ENCODE measurements at places on chromosomes 3 and 15. TPM values are rescaled to one million over a fixed set of nuclear protein-coding genes. Genes with fewer than 3 reads are reported as not detected.

- no peak for DNase-seq
Measured at GRCh38 chr3:99545941-99546580, 92.3 kb upstream of the COL8A1 start.

- DNase-seq, result no peak
Measured at GRCh38 chr3:32454111-32454510, 48.5 kb downstream of the CMTM6 start.

The PRTG gene
- 3.6 TPM for total RNA-seq

The FHIT gene
- 7.1 TPM for total RNA-seq

The DUOX1 gene
- total RNA-seq, result 2.1 TPM

GRCh38 chr15:88580532-88580931 lies 34.1 kb upstream of the DET1 start:
- no peak for DNase-seq

DNA sequence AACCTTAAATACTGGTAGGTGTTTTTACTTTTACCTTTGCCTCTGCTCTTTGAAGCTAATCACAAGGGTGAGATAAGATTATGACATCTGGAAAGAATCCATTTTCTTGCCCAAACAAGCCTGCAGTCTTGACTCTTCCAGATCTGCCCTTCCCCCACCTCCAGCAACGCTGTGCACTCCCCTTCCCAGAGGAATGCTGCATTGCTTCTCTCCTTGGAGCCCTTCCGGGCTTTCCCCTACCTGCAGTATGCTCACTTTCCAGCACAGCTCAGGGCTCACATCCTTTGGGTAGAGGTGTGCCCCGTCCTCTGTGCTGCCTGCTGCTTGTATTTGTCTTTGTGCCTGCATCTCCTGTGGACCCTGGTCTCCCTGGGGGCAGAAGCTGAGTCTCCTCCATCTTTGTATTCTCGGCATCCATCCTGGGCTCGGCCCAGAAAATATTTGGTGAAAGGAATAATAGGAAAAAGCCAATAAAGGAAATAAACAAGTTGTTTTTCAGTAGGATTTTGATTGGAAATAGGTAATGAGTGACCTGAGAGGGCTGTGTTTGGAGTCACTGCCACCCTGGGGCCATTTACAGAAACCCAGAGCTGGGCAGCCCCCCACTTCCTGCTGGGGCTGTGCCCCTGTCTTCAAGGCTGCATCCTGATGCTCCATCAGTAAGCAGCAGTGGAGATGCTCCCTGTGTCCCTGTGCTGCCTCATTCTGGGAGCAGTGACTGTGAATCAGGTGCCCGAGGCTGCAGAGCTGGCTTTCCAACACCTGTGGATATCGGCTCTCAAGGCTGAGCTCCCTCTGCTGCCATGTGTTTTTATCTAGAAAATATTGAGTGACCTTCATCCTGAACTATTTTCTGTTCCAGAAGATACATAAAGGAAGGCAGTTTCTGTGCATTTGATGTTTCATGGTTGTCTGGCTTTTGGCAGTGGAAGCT lies 117.5 kb downstream of the EEFSEC start:
- DNase-seq, result peak; percentile 50

GRCh38 chr3:24047513-24047912 lies 102.4 kb downstream of the NR1D2 start:
- no peak for DNase-seq

DNA sequence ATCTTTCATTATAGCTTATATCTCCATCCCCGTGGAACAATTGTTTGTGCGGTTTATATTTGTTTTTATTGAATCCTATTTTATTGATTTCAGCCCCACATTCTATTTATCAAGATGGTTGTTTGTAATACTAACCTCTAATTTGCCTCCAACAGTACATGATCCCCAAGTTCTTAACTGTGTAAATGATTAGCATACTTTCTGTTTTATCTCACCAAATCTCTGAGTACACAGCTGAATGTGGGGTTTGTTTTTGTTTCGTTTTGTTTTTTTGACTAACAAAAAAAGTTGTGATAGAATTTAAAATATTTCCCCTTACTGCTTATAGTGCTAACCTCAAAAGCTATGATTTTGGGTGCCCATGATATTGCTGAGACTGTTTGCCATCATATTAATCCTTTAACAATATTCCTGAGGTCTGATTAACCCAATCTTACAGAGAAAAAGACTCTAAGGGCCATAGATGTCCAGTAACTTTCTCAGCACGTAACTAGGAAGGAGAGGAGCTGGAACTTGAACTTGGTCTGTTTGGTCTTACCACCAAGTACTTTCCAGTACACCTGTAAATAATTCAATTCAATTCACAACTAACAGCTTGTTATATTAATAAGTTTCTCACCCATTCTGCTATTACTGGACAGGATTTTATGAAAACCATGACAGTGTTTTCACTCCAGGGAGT lies 789.8 kb downstream of the TUSC7 start:
- DNase-seq, result no peak

DNA sequence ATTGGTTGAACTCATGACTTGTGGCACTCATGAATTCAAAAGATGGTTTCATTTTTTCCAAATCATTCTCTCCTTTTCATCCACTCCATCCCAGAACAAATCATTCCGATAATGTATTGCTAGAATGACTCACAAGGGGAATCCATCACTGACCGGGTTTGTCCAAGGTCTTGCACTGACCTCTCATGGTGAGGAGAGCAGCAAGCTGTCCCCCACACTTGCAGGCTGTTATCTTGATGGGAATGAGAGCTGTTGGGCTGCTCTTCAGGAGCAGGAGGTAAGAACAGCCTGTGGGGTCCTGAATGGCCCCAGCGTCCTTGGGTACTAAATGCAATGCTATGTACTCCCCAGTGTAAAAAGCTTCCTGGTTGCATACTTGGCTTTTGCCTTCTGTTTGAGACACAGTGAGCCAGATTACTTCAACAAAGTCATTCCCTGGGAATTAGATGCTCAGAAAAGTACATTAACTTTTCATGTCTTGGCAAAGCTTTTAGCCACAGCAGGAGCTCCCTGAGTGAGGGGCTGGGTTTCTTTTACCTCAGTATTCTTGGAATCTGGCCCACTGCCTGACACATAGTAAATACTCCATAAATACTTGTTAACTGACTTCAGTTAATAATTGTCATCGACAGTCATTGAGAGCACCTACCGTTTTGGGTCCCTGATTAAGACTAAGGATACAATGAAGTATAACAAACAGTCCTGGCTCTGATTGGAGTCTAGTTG lies 24.1 kb downstream of the CCNL1 start:
- no peak for DNase-seq

DNA sequence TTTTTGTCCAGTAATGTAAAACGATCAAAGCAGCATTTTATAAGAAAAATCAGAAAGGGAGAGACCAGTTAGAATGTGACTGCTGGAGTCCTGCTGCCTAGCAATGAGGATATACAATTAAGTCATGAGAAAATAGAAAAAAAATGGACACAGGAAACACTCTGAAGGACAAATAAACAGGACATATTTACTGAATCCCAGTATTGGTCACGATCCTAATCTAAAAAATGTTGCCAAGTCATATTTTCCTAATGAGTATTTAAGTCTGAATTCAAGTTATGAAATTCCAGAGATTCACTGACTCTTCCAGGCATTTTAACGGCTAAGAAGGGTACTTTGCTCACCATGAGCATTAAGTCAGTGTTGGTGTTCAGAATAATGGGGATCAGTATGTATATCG lies 154.3 kb upstream of the CCDC54 start:
- no peak for DNase-seq

The COMMD4 gene
- 140 TPM for total RNA-seq

DNA sequence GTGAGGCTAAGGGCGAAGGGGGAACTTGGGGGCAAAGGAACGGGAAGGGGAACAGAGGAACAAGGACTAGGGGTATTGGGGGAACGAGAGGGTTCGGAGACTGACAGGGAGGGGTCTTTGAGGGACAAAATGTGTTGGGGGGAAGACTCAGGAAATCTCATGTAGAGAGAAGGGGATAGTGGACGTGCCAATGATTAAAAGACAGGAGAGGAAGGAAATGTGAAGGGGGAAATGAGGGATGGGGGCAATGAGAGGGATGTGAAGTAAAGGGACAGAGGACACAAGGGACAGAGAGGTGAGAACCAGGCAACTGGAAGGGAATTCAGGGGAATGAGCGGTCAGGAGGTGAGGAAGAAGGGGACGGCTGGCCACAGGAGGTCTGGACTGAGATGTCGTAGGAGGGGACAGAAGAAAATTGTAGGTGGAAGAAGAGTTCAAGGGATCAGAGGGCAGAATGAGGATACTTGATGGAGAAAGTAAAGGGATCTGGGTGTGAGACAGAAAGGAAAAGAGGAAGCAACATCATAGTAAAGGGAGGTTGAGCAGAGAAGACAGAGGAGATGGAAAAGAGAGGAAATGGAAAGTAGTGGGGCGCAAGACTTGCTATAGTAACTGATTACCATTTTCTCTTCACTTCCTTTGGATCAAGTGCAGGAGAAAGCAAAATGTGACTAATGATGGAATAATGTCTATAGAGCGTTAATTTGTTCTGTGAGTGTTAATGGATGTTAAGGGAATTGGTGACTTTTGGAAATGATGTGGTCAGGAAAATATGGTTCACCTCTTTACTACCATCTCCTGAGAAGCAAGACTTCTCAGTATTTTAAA lies 749 bp downstream of the RAB8B start:
- no peak for DNase-seq

The FBXW12 gene
- 2.0 TPM for total RNA-seq

DNA sequence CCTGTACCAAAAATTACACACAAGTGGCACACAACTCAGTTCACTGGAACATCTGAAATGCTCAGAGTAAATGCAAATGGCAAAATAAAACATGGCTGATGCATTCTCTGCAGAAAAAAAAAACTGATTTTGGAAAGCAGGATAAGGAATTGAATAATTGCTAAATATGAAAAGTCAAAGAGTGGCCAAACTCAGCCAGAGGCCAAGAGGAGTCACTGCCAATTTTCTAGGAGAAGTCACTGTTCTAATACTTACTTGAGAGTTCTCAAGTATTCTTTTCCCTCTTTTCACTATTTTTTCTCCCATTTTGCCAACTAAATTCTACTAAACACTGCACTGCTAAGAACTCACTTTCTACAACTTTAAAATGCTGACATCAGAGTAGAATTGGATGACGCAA lies 1018.6 kb downstream of the TUSC7 start:
- no peak for DNase-seq

The KLHL6 gene
- 0.18 TPM for total RNA-seq

- no peak for DNase-seq
Measured at GRCh38 chr3:178456621-178457285, 79.5 kb upstream of the KCNMB2 start.

- DNase-seq, result no peak
Measured at GRCh38 chr15:57134071-57134605, 215.7 kb downstream of the TCF12 start.

DNA sequence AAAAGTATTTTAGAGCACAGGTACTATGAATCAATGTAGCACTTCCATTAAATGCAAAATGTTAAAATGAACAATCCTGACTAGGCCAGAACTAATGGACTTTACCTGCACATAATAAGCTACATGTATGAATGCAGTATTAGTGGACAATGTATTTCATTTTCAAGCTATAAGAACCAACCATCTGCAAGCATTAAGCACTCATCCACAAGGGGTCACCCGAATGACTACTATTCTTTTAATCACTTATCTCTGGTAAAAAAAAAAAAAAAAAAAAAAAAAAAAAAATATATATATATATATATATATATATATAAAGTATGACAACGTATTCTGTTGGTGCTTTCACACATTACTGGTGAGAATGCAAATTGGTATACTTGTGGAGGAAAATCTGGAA lies 7.2 kb downstream of the HERC1 start:
- no peak for DNase-seq

DNA sequence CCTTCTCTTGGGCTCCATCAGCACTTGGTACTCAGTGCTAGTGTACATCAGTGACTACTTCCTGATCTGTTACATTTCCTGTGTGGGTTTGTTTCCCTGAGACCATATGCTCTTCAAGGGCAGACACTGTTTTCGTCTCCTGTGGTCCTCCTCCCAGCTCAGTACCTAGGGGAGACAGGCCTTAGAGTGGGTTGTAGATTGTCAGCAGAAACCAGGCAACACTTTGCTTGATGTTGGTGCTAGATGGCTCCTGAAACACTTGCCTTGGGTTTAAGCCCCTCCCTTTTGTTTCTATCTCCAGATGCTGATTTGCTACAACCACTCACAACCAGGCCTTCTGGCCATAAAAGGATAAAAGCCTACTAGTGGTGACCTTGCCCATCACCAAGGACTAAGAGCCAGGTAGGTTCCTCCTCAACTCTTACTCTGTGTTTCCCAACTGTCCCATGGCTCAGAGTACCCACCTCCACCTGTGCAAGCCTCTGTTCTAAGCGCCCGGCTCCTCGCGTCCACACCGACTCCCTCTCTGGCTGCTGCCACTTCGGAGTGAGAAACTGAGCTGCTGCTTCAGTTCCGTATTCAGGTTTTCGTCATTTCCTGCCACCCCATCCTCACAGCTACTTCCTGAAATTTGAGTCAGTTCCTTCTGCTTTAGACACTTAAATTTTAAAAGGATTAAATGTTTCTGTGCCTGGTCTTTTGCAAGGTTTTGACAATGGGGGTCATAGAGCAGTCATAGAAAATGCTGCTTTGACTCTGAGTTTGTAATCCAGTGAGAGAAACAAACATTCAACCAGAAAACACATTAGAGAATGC lies at the start of gene HCLS1:
Gene HCLS1 (minus strand): TSS at position 548 of the 816 bp plus-strand sequence. CDS start 2,556 bp downstream, outside the sequence.
- DNase-seq, result no peak

DNA sequence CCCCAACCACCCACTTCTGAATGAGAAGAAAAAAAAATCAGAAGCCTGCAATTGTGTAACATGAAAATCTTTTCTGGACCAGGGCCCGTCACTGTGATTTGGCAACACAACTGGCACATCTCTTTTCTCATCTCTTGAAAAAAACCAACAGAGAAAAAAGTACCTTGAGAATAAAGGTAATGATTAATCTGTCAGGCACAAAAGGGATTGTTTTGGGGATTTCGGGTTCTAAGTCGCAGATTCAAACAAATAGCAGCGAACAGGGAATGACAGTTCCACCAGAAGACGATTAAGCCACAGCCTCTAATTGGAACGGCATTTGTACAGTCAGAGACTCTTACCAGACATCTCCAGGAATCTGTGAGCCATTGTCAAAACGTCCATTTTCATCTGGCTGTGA lies at the start of gene AQP9:
Gene AQP9 (plus strand): TSS at position 276 of the 400 bp plus-strand sequence. CDS start 185 bp downstream, outside the sequence.
- DNase-seq, result no peak

DNA sequence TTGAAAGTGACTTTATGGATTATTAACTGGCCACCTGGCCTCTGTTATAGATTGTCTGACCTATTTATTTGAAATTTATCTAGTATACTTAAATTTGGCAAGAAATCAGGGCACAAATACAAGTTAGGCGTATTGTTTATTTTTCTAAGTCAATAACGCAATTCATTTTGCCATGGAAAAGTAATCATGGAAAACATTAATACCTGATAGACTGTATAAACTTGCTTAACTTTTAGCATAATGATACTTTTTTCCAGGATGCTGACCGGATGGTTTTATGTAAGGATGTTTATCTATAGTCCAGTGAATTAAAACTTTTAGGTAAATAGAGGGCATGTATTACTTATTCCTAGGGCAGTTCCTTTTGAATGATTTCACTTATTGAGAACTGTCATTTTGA lies 20.2 kb downstream of the FNDC3B start:
- no peak for DNase-seq

The ALPK3 gene
- total RNA-seq, result 23.0 TPM

- no peak for DNase-seq
Measured at GRCh38 chr3:124064050-124064449, 72.1 kb upstream of the ROPN1 start.

The P2RY13 gene
- total RNA-seq, result not detected

GRCh38 chr3:56915966-56916586 lies 114.3 kb upstream of the ARHGEF3 start:
- DNase-seq, result peak; percentile 29

The MELTF gene
- 8.7 TPM for total RNA-seq

Measured in WTC11 (cell line).